ENCODE measurements at places on chromosomes 7 and 10.

DNA sequence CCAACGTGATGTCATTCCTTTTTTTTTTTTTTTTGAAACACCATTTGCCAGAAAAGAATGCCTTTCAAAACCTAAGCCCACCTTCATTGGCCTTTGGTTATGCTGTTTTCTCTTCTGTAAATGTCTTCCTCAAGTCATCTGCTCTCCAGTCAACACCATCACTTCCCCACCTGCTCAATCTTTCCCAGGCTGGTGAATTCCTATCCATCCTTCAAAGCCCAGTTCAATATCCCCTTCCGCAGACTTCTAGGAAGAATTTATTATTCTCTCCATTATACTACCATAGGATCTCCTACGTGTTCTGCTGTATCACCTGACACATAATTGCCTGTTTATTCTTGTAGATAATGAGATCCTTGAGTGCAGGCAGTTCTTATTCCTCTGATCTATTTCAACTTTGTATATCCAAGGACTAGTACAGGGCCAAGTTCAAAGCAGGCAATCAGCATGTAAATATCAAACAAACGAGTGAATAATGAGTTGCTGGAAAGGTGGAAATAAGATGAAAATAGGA, 73.5 kb upstream of the PRR15 start:
- DNase-seq = no peak

GRCh38 chr10:122140941-122141623, 130.0 kb upstream of the BTBD16 start:
- peak; percentile 82 for DNase-seq

GRCh38 chr10:79260811-79261740, 86.2 kb upstream of the PPIF start:
- no peak for DNase-seq

DNA sequence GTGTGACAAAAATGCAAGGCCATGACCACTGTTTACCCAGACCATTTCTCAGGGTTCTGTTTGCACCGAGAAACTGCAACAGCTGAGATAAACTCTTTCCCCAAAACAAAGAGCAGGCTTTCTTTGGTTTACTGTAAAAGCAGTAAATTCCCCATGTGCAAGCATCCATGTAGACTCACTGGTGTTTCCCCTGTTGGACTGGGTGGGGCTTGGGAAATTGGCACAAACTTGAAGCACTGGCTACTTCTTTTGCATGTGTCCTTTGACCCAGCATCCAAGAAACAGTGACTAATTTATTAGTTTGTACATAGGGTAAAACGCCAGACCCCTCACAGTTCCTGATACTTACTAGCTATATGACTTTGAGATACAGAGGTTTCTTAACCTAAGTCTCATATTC, 12.3 kb downstream of the IQUB start:
- no peak for DNase-seq

GRCh38 chr10:66654861-66655260, 271.0 kb upstream of the LRRTM3 start:
- DNase-seq = no peak

DNA sequence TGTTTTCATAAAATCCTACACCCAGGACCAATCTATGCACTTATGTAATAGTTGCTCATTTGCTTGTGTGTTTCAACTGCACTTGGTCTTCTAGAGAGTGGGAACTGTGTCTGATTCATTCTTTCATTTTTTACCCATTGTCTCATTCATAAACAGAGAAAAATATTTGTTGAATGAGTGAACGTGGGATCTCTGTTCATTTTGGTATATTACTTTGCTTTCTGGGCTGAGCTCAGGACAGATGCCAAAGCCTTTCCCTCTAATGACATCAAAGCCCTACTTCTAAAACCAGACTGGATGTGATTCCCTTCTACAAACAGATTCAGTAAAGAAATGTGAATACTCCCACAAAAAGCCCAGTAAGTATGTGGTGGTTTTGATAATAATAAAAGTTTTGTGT, 145.2 kb downstream of the ST7 start:
- no peak for DNase-seq

DNA sequence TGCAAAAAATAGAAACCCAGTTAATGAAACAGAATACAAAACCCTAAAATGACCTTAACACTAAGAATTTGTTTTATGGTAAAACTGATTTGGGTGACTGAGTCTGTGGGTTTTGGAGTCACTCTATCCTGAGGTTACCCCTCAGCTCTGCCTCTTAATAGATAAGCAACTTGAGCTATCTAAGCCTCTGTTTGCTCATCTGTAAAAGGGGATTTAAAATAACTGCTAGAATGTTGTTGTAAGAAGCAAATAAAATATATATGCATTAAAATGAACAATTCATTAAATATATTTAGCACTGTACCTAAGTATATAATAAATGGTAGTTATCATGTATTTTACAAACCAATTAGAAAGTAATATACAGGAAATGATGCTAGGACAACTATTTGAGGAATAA, 115.4 kb downstream of the CABCOCO1 start:
- no peak for DNase-seq

DNA sequence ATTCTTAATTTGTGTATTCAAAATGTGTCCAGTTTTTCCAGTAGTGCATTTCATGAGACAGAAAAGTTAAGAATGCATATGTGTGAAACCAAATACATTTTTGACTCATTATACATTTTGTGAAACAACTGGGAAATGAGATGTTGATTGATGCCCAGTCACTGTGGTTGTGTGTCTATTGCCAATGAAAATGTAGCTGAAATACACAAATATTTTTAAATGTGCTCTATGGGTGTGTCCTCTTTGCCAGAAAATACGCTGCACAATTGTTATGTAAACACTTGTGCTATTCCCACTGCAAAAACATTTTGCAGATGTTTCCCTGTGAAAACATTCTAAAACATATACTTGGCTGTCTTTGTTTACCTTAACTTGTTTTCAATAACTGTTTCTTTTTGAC, 395.2 kb downstream of the TFEC start:
- DNase-seq = no peak

DNA sequence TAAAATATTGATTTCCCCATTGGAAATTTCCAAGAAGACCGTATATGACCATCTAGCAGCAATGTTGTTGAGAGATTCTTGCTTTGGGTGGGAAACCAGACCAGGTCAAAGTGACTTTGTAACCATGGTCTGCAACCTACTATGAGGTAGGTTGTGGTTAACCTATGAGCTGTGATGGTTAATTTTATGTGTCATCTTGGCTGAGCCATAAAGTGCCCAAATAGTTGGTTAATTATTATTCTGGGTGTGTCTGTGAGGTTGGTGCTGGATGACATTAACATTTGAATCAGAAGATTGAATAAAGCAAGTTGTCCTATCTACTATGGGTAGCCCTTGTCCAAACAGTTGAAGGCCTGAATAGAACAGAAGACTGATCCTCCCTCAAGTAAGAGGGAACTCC, 18.3 kb upstream of the RALA start:
- no peak for DNase-seq

DNA sequence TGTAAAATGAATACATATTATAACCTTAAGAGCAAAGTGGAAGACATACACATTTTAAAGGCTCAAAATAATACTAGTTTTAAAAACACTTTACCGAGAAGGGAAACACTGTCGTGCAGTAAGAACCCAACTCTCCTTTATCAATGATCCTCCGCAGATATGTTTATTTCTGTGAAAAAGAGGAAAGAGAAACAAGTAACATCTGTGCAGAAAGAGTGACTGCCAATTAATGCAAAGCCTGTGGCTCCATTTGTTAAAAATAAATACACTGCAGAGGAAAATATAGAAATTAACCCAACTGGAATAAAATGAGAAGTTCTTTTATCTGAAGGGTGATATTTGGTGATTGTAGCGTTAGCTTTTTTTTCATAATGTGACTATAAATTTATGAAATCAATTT, 62.7 kb downstream of the HGF start:
- no peak for DNase-seq

DNA sequence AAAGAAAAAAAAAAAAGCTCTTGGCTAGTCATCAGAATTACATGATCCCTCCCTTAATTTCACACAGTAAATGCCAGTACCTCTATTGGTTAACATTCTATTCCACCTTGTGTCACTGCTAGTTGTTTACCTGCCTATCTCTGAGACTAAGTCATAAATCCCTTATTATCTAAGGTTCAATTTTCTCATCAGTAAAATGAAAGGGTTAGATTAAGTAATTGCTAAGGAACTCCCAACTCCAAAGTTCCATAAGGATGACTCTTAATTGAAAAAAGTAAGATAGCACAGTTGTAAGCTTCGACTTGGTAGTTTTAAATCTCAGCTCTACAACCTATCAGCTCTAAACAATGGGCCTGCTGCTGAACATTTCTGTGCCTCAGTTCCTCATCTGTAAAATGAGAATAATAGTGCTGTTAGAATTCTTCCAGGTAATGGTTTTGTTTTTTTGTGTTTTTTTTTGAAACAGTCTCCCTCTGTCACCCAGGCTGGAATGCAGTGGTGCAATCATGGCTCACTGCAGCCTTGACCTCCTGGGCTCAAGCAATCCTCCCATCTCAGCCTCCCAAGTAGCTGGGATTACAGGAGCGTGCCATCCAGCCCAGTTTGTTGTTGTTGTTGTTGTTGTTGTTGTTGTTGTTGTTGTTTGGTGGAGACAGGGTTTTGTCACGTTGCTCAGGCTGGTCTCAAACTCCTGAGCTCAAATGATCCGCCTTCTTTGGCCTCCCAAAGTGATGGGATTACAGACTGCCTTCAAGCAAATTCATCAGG, 35.6 kb downstream of the SRPK2 start:
- no peak for DNase-seq

DNA sequence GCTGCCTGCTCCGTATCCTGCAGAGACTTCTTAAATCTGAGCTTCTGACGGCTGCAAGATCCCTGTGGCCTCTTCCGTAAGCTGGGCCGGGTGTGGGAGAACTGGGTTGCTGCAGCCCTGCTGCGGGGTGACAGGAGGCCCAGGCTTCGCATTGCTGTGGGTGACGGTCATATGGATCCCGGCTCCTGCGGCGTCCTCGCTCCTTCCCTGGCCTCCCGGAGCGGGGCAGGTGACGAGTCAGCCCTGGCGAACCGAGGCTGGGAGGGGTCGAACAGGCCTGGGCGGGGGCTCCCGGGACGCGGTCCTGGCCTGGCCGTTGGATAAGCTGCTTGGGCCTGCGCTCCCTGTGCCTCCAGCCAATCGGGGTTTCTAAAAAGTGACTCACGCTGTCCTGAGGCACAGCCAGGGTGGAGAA, 7.8 kb upstream of the UBE2D1 start:
- no peak for DNase-seq

DNA sequence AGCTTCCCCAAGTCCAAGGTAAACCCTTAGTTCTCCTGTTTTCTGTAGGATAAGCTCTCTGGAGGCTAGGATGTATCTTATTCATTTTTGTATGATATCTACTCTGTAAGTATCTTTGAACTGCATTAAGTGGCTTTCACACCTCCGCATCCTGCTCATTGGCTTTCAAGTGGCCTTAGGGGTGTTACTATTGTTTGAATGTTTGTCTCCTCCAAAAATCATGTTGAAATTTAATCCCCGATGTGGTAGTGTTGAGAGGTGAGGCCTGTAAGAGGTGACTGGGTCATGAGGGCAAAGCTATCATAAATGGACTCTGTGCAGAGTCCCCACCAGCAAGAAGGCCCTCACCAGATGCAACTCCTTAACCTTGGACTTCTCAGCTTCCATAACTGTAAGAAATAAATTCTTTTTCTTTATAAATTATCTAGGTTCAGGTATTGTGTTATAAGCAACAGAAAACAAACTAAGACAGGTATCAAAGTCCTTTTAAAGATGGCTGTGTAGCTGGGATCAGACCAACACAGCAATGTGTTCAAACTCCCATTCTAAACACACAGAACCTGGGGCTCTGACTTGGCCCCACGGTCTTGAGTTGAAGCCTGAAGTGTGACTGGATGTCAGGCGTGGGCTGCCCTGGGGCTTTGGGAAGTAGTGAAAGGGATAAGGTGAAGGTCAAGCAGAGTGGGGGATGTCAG, 25.9 kb downstream of the TBXAS1 start:
- no peak for DNase-seq

GRCh38 chr10:234708-235406, 99.6 kb downstream of the ZMYND11 start:
- DNase-seq = no peak

DNA sequence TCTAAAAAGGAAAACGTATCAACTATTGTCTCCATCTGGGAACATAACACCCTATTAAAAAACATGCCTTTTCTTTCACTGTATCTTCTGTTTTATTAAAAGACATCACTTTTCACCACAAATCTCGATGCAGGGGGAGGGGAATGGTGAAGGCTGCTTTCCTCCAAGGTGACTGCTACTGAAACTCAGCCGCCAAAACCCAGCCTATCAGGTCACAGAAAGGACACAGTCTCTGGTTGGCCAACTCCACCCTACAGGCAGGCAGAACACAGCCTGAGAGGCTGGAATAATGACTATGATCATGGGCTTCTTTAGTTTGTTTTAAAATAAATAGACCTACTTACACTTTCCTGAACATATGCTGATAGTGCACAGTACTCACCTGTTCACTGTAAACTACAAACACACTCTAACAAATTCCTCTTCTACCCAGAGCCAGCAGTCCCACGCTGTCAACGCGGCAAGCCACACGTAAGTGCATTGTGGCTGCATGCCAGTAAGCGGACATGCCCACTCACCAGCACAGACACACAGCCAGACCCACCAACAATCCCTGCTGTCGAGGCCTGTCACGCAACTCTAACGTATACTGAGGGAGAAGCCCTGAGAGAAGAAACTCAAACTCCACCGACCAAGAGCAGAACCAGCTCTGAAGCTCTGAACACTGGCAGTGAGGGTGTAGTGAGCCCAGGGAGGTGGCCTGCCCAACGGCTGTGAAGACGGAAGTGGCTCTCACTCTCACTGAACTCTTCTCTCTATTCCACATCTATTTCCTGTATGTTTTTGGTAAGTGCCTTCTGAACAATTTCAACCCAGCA, 41.8 kb downstream of the NCAPG2 start:
- DNase-seq = no peak

- no peak for DNase-seq
Measured at GRCh38 chr10:109968953-109969759, 38.6 kb upstream of the ADD3 start.

DNA sequence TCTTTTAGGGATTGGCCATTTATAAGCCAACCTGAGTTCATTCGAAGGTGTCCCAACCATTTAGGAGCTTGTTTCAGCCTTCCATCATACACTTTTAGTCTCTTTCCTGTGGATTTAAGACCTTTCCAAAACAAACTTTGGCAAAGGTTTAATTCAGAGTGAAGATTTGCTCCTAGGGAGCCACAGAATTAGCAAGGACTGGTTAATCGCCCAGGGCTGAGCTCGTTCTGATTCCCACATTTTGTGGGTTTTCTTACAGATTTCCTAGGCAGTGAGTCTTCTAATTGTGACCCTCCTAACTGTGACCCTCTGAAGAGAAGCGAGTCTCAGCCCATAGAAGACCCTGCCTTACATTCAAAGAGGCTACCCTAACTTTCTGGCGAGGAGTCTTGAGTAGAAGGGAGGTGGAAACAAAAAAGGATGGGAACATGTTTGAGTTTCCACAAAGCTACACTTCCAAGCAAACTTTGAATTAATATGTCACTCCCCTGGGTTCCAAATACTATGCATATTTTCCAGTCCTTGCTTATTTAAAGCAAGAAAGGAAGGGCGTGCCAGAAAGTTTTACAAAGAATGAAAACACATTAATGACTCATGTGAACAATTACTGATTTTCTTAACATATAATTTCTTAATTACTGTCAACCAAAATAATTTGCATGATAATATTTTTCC, 118.3 kb downstream of the ARID5B start:
- no peak for DNase-seq
